ENCODE measurements at places on chromosomes 12 and 14.
A peak's percentile ranks its signal among the peaks of the same experiment; 100 is the strongest.

GRCh38 chr12:123078120-123078465, 72.8 kb downstream of the PITPNM2 start:
- no peaks in the 10 kb centered on the region for H3K36me3 ChIP-seq
- no peak overlapping the region for H3K27ac ChIP-seq
- peaks cover 11% of the 10 kb centered on the region for H3K4me1 ChIP-seq
- no peak for DNase-seq
- peaks cover 14% of the 10 kb centered on the region for H3K27me3 ChIP-seq

DNA sequence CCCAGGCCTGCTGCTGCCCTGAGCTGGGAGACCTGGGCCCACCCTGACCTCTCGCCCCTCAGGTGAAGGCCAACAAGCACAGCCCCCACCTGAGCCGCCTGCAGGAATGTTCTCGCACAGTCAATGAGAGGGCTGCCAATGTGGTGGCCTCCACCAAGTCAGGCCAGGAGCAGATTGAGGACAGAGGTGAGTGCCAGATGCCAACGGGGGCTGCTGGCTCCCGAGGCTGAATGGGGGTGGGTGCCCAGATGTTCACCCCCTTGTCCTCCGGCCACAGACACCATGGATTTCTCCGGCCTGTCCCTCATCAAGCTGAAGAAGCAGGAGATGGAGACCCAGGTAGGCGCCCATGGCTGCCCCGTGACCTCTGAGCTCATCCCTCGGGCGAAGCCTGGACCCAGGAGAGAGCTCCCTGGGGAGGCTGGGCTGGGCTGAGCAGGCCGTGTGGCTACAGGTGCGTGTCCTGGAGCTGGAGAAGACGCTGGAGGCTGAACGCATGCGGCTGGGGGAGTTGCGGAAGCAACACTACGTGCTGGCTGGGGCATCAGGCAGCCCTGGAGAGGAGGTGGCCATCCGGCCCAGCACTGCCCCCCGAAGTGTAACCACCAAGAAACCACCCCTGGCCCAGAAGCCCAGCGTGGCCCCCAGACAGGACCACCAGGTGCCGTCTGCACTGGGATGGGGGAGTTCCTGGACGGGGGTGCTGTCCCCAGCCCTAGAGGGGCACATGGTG, 25.8 kb downstream of the HIP1R start:
- H3K27me3 ChIP-seq = no peaks in the 10 kb centered on the region
- H3K4me3 ChIP-seq = no peak overlapping the region
- no peaks in the 10 kb centered on the region for H3K36me3 ChIP-seq
- peaks cover 11% of the 10 kb centered on the region for H3K4me1 ChIP-seq

DNA sequence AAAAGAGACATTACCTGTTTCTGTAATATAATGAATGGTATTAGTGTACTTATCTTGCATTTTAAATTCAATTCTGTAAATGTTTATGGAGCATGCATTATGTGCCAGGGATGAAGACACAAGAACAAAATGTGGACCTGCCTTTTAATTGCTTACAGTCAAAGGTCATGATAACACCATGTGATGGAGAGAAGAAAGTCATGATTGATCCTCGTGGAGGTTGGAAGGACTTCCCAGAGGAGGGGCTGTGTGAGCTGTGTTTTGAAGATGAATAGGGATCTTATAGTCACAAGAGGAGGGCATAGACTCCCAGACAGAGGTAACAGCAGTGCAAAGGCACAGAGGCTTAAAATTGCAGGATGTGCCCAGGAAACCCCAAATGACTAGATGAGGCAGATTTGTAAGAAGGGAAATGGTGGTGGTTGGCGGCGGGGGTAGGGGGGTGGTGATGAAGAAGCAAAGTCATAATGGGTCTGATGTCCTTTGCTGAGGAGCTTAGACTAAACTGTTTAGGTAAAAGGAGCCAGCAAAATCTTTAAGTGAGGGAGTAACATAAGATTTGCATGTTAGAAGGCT, 151.5 kb downstream of the PRKCH start:
- H3K36me3 ChIP-seq = no peaks in the 10 kb centered on the region
- no peak for DNase-seq
- H3K27ac ChIP-seq = peak overlapping the region; percentile 87
- H3K4me1 ChIP-seq = peaks cover 55% of the 10 kb centered on the region

DNA sequence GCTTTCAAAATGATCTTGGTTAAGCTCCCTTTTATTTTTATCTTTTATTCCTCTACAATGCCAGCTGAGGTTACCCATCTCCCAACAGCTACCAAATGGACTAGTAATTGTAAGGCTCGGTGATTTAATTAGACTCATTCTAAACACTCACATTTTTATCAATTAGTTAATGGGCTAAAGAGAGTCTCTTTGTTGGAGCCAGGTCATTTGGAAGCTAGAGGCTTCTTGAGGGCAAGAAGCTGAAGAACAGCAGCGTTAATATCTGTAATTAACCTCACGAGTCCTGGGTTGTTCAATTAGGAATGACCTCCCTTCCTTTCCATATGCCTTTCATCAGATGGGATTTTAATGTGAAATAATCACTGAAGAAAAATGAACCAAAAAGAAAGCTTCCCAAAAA, 56.9 kb downstream of the OTX2 start:
- no peaks in the 10 kb centered on the region for H3K27me3 ChIP-seq
- DNase-seq = no peak
- H3K4me1 ChIP-seq = no peaks in the 10 kb centered on the region
- H3K27ac ChIP-seq = no peak overlapping the region
- no peaks in the 10 kb centered on the region for H3K36me3 ChIP-seq

- no peaks in the 10 kb centered on the region for H3K36me3 ChIP-seq
- no peak overlapping the region for H3K27ac ChIP-seq
- H3K4me3 ChIP-seq = no peak overlapping the region
- H3K27me3 ChIP-seq = no peaks in the 10 kb centered on the region
- H3K4me1 ChIP-seq = no peaks in the 10 kb centered on the region
- DNase-seq = no peak
Measured at GRCh38 chr14:66982247-66982646, 207.0 kb upstream of the GARIN2 start.

GRCh38 chr14:34781242-34781641, 66.8 kb upstream of the CFL2 start:
- peak; percentile 77 for DNase-seq
- H3K27ac ChIP-seq = peak overlapping the region; percentile 78
- H3K4me3 ChIP-seq = no peak overlapping the region
- peaks cover 24% of the 10 kb centered on the region for H3K36me3 ChIP-seq
- H3K27me3 ChIP-seq = no peaks in the 10 kb centered on the region

DNA sequence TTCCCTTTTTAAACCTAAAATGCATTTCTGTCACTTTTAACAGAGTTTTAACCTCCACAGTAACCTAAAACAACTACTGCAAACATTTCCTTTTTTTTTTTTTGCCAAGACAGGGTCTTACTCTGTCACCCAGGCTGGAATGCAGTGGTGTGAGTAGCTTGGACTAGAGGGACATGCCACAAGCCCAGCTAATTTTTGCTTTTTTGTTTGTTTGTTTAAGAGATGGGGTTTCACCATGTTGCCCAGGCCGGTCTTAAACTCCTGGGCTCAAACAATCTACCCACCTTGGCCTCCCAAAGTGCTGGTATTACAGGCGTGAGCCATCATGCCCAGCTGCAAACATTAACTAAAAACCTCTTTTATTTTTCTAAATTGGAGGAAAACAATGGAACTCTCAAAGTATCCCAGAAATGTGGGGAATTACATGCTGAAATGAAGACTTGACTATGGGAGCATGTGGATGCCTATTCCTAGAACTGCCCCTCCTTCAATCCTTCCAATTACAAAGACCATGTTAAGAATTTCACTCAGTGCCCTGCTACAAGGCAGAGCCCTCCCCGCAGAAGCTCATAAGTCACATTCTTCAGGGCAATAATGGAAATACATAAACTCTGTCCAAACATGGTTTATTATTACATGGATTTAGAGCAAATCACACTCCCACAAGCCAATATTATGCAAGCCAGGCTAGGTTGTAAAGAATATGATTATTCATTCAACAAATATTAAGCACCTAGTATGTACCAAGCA, 66.9 kb downstream of the C12orf56 start:
- no peaks in the 10 kb centered on the region for H3K36me3 ChIP-seq
- H3K4me1 ChIP-seq = no peaks in the 10 kb centered on the region
- peaks cover 2% of the 10 kb centered on the region for H3K27me3 ChIP-seq
- no peak overlapping the region for H3K27ac ChIP-seq

- no peak overlapping the region for H3K27ac ChIP-seq
- no peak for DNase-seq
- H3K4me1 ChIP-seq = no peaks in the 10 kb centered on the region
- no peaks in the 10 kb centered on the region for H3K36me3 ChIP-seq
- no peak overlapping the region for H3K4me3 ChIP-seq
Measured at GRCh38 chr14:76830556-76830955, 4.3 kb downstream of the LRRC74A start.

DNA sequence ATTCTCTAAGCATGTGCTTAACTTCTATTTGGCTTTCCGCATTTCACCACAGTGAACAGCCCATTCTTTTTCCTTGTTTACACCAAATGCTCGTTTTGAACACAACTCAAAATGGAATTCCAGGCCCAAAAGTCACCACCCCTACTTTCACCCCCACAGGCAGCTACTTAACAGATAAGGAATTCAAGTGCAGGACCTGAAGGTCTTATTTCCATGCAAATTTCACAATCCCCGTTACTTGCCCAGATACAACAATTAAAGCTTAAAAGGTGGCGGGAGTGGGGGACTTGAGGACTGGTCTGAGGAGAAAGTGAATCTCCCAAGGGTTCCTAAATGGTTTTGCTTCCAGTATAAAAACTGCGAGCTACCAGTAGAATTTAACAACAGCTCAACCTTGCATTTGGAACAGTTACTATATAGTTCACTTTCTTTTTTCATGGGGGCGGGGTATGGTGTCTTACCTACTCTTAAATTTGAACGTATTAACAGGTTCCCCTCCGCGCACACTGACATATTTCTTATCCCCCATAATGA, 3.7 kb downstream of the USP44 start:
- H3K36me3 ChIP-seq = no peaks in the 10 kb centered on the region
- H3K27ac ChIP-seq = no peak overlapping the region

DNA sequence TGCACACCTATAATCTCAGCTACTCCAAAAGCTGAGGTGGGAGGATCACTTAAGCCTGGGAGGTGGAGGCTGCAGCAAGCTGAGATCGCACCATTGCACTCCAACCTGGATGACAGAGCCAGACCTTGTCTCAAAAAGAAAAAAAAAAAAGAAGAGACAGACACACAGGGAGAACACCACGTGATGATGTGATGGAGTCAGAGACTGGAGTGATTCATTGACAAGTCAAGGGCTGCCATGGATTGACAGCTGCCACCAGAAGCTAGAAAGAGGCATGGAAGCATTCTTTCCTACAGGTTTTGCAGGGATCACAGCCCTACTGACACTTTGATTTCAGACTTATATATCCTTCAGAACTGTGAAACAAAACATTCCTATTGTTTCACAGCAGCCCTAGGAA, 3.5 kb upstream of the HCFC2 start:
- H3K4me1 ChIP-seq = peaks cover 8% of the 10 kb centered on the region
- H3K4me3 ChIP-seq = no peak overlapping the region
- no peaks in the 10 kb centered on the region for H3K36me3 ChIP-seq
- H3K27me3 ChIP-seq = no peaks in the 10 kb centered on the region
- no peak overlapping the region for H3K27ac ChIP-seq
- DNase-seq = no peak

- no peak for DNase-seq
- no peaks in the 10 kb centered on the region for H3K36me3 ChIP-seq
- no peaks in the 10 kb centered on the region for H3K27me3 ChIP-seq
- H3K27ac ChIP-seq = peak overlapping the region; percentile 49
- H3K4me1 ChIP-seq = peaks cover 23% of the 10 kb centered on the region
Measured at GRCh38 chr12:65640489-65640901, 183.8 kb upstream of the HMGA2 start.

DNA sequence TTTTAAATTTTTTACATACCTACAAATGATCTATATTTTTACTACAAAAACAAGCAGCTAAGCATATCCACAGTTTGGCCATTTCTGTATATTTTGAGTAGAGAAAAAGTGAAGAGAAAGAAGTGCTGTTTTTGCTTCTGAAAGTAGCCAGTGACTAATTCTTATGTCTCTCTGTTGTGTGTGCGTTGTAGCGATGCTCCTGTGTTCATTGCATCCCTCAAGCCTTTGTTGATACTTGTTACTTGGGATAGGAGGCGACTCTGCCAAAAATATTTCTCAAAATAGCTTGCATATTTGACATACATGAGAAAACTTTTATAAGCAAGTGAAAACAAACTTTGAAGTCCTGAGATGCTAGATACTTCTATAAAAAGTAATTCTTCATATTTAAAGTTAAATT, 714.1 kb downstream of the FSCB start:
- H3K27me3 ChIP-seq = no peaks in the 10 kb centered on the region
- DNase-seq = no peak
- no peak overlapping the region for H3K27ac ChIP-seq
- H3K4me3 ChIP-seq = no peak overlapping the region
- no peaks in the 10 kb centered on the region for H3K4me1 ChIP-seq

GRCh38 chr14:85688006-85688405, 158.1 kb downstream of the FLRT2 start:
- H3K36me3 ChIP-seq = no peaks in the 10 kb centered on the region
- H3K4me1 ChIP-seq = no peaks in the 10 kb centered on the region
- no peaks in the 10 kb centered on the region for H3K27me3 ChIP-seq
- no peak for DNase-seq
- no peak overlapping the region for H3K27ac ChIP-seq

DNA sequence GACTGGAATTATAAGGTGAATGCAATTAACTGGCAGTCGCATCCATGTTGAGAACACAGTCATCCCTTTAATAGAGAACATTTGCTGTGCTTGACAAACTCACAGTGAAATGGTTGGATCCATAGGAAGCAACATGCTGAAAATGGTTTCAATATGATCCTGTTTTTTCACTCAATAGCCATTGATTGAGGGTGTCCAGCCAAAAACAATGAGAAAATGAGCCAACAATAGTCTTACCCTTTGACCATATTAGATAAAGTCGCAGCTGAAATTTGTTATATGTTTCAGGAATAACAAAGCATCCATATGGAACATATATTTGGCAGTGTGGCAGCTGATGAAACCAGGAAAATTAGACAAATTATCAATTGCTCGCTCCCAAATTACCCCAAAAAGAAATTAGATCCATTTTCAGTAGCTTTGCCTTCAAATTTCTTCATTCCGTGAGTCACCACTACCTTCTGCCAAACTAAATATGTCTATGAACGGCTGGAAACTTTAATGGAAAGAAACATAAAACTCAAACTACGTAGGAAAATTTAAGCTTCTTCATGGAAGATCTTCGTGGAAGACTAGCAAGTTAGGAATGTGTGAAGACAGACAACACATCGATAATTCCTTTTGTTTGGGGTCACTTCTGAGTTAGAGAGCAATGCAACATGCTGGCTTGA, 17.4 kb downstream of the IGF1 start:
- H3K27me3 ChIP-seq = no peaks in the 10 kb centered on the region
- no peak overlapping the region for H3K4me3 ChIP-seq
- peak; percentile 80 for DNase-seq
- H3K36me3 ChIP-seq = no peaks in the 10 kb centered on the region
- H3K4me1 ChIP-seq = peaks cover 3% of the 10 kb centered on the region

DNA sequence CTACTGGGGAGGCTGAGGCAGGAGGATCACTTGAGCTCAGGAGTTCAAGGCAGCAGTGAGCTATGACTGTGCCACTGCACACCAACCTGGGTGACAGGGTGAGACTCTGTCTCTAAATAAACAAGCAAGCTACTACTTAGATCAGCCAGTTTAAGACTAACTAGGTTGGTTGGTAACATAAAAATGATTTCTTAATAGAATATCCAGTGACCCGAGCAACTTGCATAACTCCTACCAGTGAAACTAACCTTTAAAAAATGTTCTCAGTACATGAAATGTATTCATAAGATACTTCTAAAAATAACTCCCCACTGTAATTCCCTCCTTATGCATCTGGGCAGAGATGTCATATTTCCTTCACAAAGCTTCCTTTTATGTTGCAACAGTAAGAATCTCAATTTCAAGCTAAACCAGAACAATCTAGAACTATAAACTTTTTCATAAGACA, 15.9 kb downstream of the TAOK3 start:
- no peaks in the 10 kb centered on the region for H3K27me3 ChIP-seq
- H3K36me3 ChIP-seq = no peaks in the 10 kb centered on the region
- no peak overlapping the region for H3K4me3 ChIP-seq
- peak; percentile 78 for DNase-seq
- H3K4me1 ChIP-seq = peaks cover 10% of the 10 kb centered on the region
